ENCODE measurements at places on chromosomes 3 and 15.

DNA sequence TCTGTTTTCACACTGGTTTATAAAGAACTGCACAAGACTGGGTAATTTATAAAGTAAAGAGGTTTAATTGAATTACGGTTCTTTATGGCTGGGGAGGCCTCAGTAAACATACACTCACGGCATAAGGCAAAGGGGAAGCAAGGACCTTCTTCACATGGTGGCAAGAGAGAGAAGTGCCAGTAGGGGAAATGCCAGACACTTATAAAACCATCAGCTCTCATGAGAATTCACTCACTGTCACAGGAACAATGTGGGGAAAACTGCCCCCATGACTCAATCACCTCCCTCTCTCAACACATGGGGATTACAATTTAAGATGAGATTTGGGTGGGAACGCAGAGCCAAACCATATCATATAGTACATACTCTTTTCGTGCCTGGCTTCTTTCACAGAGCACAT, 42.4 kb downstream of the MAP2K1 start:
- no peak for DNase-seq

DNA sequence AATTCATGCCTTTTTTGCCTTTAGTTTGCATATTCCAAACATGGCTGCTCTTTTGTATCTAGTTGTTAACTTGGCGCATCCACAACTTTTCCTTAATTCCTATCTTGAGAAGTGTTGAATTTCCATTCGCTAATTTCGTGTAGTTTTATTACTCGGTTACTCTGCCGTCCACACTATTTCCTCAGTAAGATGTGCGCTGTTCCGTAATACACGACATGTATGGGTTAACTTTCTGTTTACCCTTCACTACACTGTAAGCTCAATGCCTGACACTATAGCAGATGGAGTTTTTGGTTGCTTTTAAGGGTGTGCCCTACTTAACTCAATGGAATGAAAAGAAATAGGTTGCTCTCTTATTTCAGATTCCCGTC, 724 bp downstream of the RPSA start:
- DNase-seq: no peak

GRCh38 chr3:29454161-29454611, 173.3 kb downstream of the RBMS3 start:
- DNase-seq: no peak

DNA sequence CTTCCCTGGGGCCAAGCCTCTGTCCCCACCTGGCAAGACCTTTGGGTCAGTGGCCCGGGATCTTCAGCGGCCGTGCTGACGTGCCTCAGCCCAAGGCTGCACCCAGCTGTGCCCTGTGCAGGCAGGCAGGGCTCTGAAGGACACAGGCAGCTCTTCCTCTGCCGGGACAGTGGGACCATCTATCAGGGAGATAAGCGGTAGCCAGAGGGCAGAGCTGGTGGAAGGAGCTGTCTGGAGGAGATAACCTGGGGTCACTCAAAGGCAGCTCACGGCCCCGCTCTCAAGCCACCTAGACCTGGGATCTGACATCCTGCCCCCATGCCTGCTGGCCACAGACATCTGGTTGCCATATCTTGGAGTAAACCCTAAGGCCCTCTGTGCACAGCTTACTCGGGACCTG, 27.3 kb downstream of the DUSP7 start:
- no peak for DNase-seq

GRCh38 chr3:194879991-194880939, 194.6 kb downstream of the FAM43A start:
- no peak for DNase-seq

DNA sequence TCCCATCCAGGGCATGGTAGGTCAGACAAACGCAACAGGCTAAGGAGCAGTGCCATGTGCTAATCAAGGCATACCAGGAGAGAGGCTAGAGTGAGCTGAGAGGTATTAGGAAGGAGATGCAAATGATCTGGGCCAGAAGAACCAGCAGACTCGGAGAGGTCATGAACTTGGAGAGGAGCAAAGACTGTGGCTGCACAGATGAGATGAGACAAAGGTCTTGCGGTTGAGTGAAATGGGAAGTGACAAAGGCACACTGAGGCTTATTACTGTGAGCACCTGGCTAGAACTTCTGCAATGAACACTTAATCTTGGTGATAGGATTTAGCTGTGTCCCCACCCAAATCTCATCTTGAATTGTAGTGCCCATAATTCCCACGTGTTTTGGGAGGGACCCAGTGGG, 380.2 kb downstream of the ULK4 start:
- DNase-seq: no peak
